T-helper 1 cell (primary cell): ENCODE measurements at places on chromosomes 13 and 19.

- DNase-seq, result no peak
Measured at GRCh38 chr13:94128430-94128829, 351.1 kb downstream of the DCT start.

- no peak for DNase-seq
Measured at GRCh38 chr13:114062754-114063153, 69.7 kb downstream of the RASA3 start.

GRCh38 chr19:33245948-33246708 is 20.5 kb upstream of the SLC7A10 start:
- DNase-seq, result no peak

DNA sequence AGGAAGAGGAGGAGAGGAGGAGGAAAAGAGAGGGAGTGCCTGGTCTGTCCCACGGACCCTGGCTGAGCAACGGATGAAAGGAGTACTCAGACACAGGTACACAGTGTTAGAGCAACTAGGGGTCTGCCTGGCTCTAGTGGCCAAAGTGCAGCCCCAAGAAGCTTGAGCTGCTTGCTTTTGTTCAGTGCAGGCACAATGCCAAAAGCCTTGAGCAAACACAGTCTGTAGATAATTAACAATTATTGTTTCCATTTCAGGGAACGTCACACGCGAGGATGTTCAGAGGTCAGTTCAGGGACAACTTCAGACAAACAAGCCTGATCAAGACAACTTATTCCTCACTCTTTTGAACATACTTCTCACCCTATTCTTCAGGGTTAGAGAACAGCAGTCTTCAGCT is 32.2 kb upstream of the ZNF726 start:
- no peak for DNase-seq

- DNase-seq, result no peak
Measured at GRCh38 chr19:13025819-13026456, 30.7 kb downstream of the NFIX start.
